Hindlimb muscle (tissue), 1 donor: ENCODE measurements at places on chromosomes 16 and 17. TPM values are rescaled to one million over a fixed set of nuclear protein-coding genes. Genes with fewer than 3 reads are reported as not detected.

Gene MYO15A
- 1.3 TPM for polyA plus RNA-seq

Gene SEPTIN12
- polyA plus RNA-seq, result not detected

Gene KRT17
- 13.9 TPM for polyA plus RNA-seq

Gene CTF1
- 13.5 TPM for polyA plus RNA-seq

Gene AOC2
- 1.0 TPM for polyA plus RNA-seq

Gene DHX40
- polyA plus RNA-seq, result 30.4 TPM

Gene CORO1A
- polyA plus RNA-seq, result 16.8 TPM

Gene MYH11
- polyA plus RNA-seq, result 11.2 TPM

Gene MYH13
- 0.52 TPM for polyA plus RNA-seq

Gene AHSP
- polyA plus RNA-seq, result 10.4 TPM

Gene NPB
- 0.96 TPM for polyA plus RNA-seq

Gene TEX19
- polyA plus RNA-seq, result not detected

Gene PITPNM3
- polyA plus RNA-seq, result 5.9 TPM

Gene NGFR
- polyA plus RNA-seq, result 50.8 TPM

- DNase-seq, result no peak
Observed at GRCh38 chr16:1162701-1163566, 10.0 kb downstream of the CACNA1H start.

- DNase-seq, result no peak
Observed at GRCh38 chr16:84742641-84743092, 42.9 kb downstream of the USP10 start.

GRCh38 chr17:1563786-1564613 lies 1.4 kb upstream of the PITPNA start:
- no peak for DNase-seq

- DNase-seq, result no peak
Observed at GRCh38 chr16:74743045-74743667, 31.5 kb downstream of the FA2H start.

DNA sequence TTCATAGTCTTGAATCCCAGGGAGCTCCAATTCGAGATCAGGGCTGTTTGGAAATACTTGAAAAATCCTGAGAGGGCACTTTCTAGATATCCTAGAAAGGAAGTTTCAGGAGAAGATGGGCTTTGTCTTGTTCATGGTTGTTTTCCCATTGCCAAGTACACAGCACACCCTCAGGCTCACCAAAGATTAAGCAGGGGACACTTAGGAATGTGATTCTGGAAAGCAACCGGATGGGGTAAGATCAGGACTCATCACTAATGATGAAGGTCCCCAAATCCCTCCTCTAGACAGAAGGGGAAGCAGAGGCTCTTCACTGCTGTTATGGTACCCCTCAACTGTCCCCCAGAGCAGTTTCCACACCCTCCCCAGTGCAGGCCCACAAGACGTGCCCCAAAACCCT lies 40.7 kb downstream of the VAC14 start:
- no peak for DNase-seq

GRCh38 chr16:81530296-81530721 lies 85.7 kb downstream of the CMIP start:
- DNase-seq, result no peak

GRCh38 chr16:68676113-68676860 lies 31.2 kb downstream of the CDH3 start:
- DNase-seq, result no peak

DNA sequence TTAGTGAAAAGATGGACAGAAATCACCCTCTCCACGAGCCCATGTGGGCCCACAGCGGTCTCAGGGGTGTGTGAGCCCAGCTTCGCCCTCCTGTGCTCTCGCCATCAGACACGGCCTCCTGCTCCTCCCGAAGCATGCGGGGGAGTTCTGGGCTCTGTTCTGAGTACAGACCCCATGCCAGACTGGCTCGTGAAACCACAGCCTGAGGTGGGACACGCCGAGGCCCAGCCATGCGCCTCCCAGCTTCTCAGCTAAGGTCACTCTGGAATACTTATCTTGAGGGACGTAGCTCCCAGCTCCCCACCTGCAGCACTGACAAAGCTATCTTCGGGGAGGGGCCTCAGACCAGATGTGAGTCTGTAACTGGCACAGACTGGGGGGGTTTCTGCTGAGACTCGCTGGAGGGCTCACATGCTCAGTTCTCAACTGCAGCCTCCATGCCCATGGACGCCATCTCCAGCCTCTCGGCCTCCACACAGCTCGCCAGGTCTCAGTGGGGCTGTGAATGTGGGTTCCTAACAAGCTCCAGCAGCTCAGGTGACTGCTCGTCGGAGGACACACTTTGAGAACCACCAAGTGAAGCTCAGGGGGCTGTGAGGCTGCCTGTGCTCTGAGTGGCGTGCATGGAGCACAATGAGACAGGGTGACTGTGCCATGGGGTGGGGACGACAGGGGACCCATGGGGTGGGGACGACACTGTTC lies 95.2 kb downstream of the ZNF778 start:
- no peak for DNase-seq

GRCh38 chr16:4936181-4936990 lies 562 bp downstream of the PPL start:
- DNase-seq, result no peak

- no peak for DNase-seq
Observed at GRCh38 chr16:50996830-50997186, 154.3 kb downstream of the SALL1 start.

GRCh38 chr17:63419949-63420867 lies 25.9 kb downstream of the CYB561 start:
- DNase-seq, result no peak

DNA sequence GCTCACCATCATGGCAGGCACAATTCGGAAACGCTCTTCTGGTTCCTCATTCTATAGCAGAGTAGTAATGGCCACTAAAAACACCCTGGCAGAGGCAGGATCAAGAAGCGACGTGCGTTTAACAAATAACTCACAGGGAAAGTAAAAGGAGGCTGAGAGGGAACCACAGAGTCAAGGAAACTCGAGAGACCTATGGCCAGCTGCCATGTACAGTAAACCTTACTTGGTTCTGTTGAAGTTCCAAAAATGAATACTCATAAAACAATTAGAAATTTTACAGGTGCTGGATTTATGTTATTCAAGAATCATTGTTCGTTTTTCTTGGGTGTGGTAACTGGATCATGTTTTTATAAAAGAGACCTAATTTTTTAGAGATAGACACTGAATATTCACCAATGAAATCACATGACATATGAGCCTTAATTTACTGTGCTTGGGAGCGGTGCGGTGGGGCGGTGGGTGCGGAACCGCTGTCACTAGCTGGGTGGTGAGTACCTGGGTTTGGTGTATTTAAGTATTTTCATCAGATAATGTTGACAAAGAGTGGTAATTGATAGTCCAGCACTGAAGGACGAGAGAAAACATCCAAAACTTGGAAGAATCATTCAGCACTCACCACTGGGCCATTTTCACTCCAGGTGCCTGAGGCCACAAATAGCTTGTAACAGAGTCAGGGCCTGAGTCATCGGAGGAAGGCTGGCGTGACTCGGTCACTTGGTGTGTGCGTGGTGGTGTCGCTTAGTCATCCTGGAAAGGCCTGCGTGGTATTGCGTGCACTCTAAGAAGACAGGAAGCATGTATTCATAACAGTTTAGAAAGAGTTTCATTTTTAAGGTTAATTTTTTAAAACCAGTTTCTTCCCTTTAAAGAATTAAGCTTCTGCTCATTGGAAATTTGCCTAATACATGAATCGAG lies 135.4 kb upstream of the CHMP6 start:
- no peak for DNase-seq

DNA sequence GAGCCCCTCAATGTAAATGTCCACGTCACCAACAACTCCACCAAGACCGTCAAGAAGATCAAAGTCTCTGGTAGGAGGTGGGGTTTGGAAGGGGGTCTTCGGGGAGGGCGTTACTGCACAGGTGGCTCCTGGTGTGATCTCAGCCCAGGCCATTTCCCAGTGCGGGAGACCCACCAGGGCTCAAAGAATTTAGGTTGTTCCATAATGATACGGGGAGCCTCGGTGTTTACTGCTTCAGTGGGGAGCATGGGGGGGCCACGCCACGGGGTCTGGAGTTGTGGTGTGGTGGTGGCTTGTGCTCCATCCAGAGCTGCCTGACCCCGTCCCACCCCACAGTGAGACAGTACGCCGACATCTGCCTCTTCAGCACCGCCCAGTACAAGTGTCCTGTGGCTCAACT lies 7.8 kb downstream of the ARRB2 start:
- DNase-seq, result no peak

DNA sequence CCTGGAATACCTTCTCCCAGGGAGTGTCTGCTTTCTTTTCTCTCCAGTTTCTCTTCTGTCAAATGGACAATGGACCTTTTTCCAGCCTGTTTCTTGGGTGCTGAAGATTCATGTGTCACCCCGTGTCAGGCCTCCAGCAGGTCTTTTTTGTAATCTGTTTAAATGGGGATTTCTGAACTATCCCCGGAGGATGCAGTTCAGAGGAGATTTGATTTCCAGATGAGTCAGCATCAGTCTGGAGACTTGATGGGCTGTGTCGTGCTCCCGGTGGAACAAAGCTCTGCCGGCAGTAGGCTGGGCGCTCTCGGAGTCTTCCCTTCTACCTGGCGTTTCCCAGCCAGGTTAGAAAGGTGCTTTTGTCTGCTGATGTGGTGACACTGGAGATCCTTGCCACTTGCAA lies 440.6 kb downstream of the HS3ST3B1 start:
- DNase-seq, result no peak

- no peak for DNase-seq
Observed at GRCh38 chr17:82592289-82592766, 55.9 kb downstream of the WDR45B start.

GRCh38 chr16:67667817-67668494 lies 1.3 kb downstream of the C16orf86 start:
- DNase-seq, result peak; percentile 83

DNA sequence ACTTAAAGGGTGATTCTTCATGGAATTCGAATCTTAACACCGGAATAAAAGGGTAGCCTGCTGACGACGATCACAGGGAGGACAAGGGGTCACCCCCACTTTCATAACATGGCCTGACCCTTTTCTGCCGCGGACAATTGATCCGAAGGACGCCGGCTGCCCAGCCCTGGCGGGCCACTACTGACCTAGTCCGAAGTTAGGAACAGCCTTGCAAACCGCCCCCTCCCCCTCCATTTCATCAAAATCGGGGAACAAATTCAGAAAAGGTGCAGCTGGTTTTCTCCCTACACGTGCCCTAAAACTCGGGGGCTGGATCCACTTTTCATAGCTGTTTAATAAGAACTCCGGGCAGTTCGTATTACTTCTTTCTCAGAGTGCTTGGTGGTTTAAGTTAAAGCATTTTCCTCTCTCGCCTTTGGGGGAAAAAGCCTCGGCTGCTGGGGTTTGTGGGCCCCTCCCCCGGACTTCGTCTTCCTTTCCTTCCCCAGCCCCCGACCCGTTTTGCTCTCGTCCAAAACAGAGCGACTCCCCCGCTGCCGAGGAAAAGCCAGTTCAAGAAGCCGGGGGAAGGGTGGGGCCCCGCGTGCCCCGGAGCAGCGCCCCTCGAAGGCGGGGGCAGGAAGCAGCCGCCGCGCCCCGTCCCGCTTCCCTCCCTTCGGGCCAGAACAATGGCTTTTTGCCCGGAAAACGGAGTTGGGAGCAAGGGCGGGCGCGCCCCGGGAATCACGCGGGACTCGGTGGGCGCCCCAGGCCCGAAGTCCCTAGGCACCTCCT lies 641 bp upstream of the CBX2 start:
- no peak for DNase-seq

DNA sequence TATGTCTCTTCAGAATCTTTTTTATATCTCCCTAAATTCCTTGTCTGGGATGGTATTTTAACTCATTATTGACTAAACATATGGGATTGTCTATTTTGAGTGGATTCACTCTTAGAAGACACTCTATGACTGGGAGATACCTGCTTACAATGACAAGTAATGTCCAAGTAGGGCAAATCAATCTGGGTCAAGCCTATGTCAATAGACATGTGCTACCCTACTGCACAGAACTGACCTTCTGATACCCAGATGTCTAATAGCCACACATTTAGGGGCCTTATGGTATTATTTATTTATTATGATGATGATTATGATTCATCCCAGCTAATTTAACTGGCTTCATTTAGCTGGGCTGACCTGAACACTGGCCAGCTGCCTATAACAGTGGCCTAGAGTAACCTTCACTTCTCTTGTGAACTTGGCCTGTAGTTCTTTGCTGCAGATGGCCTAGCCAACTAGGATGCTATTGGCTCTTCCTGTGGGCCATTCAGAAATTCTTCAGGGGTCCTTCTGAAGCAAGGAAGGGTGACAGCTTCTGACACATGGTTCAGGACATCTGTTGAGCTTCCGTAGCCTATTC lies 138.0 kb downstream of the ANKFN1 start:
- no peak for DNase-seq
